ENCODE measurements at places on chromosomes 5 and 9.

GRCh38 chr5:128081111-128081851 lies 2.3 kb upstream of the SLC12A2 start:
- DNase-seq, result no peak

- no peak for DNase-seq
Measured at GRCh38 chr9:129030191-129030590, 2.1 kb upstream of the SH3GLB2 start.

DNA sequence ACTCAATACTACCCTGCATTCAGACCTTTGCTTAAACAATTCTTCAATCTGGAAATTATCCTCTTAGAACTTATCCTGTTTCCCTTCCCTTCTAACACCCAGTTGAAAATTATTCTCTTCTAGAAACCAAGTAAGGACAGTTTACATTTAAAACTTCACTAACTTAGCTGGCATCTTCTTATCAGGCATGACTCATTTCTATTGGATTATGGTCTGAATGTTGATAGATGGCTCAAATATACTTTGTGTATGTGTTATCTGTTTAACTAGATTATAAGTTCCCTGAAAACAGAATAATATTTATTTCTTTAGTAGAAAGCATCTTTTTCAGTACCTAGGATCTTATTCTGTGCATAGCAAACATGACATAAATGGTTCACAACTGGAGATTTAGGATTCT lies 161.9 kb downstream of the PPP2R2B start:
- DNase-seq, result no peak

DNA sequence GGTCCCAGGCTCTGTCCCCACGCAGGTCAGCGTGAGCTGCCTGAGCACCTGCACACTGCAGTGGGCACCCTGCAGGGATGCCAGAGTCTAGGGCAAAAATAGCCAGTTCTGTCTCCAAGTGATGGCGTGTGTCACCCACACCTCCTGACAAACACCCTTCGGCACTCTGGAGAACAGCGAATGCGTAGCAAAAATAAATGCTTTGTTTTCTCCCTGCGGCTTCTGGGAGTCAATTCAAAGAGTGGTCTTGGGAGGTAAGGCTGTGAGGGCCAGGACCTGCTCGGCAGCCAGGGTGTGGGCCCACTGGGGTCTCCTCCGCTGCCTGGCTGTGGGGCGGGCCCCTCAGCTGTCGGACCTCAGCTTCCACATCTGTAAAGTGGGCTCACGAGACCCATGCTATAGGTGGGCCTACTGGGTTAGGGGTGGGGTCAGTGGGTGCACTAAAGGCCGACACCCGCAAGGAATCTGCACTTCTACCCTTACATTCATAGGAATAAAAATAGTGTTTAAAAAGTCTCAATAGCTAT lies 37.4 kb downstream of the RASGEF1C start:
- DNase-seq, result no peak

- no peak for DNase-seq
Measured at GRCh38 chr5:132310141-132310834, 16.1 kb downstream of the SLC22A4 start.

DNA sequence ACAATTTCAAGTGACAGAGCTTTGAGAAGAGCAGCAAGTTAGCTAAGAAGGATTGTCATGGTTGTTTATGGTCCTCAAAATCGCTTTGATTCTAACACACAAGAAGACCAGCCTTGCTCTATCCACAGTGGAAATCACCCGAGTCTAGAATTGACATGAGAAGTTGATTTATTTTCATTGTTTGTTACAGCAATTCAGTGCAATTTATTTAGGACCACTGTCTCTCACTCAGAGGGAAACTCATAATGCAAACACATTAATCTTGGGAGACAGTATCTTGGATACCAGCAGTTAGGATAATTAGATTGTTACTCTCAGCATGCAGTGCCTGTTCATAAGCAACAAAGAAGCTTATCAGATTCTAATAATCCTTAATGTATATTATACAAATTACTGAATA lies 498.9 kb downstream of the NTRK2 start:
- no peak for DNase-seq

GRCh38 chr9:120507936-120508510 lies 71.9 kb downstream of the CDK5RAP2 start:
- no peak for DNase-seq

GRCh38 chr5:10527281-10527950 lies 36.5 kb upstream of the ANKRD33B start:
- DNase-seq, result no peak

GRCh38 chr9:37761511-37761910 lies 7.9 kb downstream of the TRMT10B start:
- DNase-seq, result no peak

DNA sequence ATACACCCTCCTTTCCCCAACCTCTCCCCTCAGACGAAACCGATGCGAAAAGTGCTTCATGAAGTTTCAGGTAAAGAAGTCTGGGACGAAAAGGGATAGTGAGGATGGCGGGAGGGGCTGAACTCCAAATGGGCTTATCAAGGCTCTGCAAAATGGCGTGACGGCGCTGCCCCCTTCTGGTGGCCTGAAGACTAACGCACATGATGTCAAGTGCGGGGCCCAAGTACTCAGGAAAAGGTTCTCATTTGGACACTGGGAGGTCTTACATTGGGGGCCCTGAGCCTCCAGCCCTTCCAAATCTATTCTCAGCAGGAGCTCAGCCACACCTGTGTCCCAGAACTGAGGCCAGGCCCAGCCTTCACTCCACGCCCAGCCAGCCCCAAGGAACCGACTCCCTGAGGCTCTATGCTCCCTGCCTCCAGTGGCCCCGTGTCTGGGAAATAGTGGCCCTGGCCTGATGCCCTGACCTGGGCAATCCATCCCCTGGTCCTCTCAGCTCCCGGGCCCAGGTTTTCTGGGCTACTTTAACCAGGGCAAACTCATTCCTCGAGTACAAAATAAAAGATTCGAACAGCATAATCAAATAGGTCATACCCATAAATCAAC lies 119.9 kb downstream of the KCNIP1 start:
- DNase-seq, result no peak

DNA sequence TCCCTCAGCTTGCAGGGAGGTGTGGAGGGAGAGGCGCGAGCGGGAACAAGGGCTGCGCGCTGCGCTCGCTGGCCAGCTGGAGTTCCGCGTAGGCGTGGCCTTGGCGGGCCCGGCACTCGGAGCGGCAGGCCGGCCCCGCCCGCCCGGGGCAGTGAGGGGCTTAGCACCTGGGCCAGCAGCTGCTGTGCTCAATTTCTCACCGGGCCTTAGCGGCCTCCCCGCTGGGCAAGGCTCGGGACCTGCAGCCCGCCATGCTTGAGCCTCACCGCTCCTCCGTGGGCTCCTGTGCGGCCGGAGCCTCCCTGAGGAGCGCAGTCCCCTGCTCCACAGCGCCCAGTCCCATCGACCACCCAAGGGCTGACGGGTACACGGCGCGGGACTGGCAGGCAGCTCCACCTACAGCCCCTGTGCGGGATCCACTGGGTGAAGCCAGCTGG lies 1516.4 kb downstream of the EFNA5 start:
- DNase-seq, result no peak

- no peak for DNase-seq
Measured at GRCh38 chr5:153018121-153018520, 472.3 kb upstream of the GRIA1 start.

DNA sequence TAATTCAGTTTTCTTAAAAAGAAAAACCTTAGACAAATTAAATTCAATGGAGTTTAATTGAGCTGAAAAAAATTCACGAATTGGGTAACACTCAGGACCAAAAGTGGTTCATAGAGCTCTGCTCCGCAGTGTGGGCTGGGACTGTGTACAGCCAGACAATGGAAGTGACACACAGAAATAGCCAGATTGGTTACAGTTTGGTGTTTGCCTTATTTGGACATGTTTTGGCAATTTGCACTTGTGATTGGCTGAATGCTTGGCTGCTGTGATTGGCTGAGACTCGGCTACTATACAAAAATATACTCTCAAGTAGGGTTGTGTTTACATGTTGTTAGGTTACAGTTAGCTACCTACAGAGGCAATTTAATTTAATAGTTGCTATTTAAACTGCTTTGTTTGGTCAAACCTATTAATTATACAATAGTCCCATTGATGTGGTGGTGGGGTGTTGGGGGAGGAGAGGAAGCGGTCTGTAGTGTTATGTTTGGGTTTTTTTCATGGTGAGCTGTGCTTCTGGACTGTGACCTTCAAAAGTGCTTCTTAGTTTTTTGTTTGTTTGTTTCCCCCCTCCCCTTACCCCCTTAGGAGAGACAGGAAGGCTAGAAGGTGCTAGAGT lies 95.2 kb downstream of the CNTLN start:
- no peak for DNase-seq

DNA sequence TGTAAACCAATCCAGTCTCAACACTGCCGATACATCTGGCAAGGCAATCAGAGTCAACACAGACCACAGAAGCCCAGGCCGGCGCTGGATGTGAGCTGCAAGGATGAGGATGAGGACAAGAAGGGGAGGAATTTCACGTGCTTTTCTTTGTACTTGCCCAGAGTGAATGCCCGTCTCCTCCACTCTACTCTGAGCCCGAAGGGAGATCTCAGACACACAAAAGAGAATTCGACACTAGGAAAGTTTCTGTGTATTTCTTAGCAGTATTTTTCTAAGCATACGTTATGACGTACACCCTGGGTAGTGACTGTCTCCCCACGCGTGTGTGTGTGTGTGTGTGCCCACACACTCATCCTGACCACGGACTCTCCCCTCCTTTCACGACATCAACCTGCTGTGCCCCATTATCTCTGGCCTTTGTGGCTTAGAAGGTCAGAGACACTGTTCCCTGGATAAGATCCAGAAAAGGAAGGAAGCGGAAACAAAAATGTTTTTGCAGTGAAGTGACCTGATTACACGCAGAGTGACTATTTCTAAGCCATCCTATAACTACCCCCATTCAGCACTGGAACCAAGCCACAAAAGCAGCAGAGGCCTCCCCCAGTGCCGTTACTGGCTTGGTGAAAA lies 227.3 kb upstream of the DAPK1 start:
- no peak for DNase-seq

GRCh38 chr5:90612919-90613318 lies 54.3 kb downstream of the ADGRV1 start:
- DNase-seq, result no peak

GRCh38 chr9:27925815-27926214 lies 352.5 kb upstream of the C9orf72 start:
- no peak for DNase-seq

DNA sequence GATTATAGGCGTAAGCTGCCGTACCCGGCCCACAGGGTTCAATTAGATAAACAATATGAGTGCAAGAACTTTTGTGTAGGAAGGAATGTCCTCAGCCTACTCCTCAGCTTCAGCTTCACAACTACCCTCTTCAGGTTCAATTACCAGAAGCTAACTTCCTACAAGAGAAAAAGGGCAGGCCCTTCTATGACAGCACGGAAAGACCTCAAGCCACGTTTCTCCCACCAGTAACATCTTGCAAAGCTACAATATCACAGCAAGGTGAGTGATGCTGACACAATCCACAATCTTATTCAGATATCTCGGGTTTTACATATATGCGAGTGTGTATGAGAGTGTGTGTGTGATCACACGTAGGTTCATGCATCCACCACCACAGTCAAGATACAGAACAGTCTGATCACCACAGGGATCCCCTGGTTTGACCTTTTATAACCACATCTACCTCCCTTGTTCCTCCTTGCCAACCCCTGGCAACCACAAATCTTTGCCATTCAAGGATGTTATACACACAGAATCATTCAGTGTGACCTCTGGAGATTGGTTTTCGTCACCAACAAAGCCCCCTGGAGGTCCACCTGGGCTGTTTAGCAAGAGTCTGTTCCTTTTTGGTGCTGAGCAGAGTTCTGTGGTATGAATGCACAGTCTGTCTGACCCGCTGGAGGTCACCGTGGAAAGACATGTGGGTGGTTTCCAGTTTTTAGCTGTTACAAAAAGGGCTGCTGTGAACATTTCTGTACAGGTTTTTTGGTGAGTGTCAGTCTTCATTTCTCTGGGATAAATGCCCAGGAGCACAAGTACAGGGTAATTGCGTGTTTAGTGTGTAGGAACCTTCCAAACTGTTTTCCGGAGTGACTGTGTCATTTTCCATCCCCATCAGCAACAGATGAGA lies 38.2 kb downstream of the IPPK start:
- DNase-seq, result no peak

DNA sequence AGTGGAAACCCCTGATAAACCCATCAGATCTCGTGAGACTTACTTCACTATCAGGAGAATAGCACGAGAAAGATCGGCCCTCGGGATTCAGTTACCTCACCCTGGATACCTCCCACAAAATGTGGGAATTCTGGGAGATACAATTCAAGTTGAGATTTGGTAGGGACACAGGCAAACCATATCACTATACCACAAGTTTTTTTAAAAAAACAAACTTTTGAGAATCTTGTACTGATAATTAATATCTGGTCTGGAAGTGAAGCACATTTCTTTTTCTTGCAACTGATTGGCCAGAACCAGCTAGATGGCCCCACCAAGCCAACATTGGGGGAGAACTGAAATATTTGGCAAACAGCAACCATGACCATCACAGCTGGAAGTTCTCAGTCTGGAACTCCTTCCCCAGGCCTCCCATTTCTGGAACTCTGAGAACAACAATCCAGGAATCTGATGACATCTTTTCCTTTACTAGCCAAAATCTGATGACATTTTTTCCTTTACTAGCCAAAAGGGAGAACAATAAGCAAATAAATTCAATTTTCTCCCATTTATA lies 51.8 kb upstream of the CDKN2B start:
- DNase-seq, result no peak

DNA sequence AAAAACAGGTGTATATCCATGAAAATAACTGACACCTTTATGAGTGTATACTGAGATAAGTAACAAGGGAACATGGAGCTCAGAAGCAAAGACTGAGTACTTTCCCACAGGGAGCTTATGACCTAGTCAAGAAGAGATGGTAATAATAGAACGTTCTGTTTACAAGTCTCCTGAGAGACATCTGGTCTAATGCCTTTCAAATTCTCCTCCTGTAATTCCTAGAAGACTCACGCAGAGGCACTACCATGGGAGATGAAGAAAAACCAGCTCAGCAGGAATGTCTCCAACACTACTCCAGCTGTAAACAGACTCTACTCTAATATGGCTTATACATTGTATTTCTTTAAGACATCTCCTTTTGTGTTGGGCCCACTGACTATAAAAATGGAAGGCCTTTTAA lies 503.6 kb upstream of the TUSC1 start:
- DNase-seq, result no peak

DNA sequence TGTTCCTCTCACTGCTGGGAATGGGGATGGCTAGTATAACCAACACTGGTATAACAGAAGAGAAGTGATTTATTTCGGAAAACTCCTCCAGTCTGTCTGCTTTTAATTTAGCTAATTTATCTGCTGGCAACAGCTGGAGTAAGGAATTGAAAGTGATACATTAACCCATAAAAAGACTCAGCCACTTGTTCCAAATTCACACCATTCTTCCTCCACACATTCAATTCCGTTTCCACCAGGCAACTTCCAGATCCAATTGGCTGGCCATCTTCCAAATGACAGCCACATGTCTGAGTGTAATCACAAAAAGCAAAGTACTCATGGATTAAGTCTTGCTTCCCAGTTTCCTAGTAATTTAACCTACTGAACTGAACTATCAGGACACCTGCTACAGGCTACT lies 77.1 kb upstream of the RETREG1 start:
- no peak for DNase-seq

- no peak for DNase-seq
Measured at GRCh38 chr9:31520301-31521085, 864.0 kb upstream of the ACO1 start.

GRCh38 chr5:64839936-64840335 lies 71.2 kb downstream of the CWC27 start:
- no peak for DNase-seq

- DNase-seq, result no peak
Measured at GRCh38 chr5:34959323-34959722, 30.0 kb downstream of the DNAJC21 start.

- DNase-seq, result no peak
Measured at GRCh38 chr5:14309878-14310531, 166.9 kb downstream of the TRIO start.
